Naive thymus-derived CD8-positive, alpha-beta T cell (primary cell): ENCODE measurements at places on chromosomes 4 and X.

DNA sequence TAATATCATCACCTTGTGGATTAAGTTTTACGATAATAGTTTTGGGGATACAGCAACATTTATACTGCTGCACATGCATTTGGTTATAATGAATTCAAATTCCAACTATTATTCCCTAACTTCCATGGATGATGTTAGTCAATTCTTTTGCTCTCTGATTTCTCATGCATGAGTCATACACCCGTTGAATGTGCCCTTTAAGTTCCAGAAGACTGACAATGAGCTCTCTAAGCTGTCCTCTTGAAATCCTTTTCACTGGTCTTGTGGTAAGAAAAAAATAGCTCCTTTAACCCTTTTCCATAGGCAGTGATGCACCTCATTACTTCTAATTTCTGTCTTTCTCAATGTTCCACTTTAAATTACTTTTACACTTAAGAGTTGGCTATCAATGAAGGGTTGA is 1095.2 kb upstream of the POU3F4 start:
- DNase-seq, result no peak

GRCh38 chr4:155509555-155509954 is 132.8 kb upstream of the MAP9 start:
- no peak for DNase-seq

DNA sequence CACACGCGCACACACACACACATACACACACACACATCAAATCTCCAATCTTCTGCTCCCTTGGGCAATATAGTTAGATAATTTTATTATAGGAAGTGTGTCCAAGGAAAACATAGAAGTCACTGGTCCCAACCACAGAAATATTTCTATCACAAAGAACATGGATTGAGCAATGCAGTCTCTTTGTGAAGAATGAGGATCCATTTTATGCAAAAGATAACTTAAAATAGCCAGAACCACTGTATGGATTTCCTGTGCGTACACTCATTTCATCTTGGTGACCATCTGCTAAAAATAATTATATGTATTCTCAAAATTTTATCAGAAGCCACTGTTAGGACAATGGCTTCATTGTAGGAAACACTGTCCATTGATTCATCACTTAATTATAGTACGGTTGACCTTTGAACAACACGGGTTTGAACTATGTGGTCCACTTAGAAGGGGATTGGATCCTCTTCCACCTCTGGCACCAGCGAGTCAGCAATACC is 169.6 kb upstream of the MXRA5 start:
- DNase-seq, result no peak

GRCh38 chr4:92679149-92679548 is 375.4 kb downstream of the GRID2 start:
- DNase-seq, result no peak

DNA sequence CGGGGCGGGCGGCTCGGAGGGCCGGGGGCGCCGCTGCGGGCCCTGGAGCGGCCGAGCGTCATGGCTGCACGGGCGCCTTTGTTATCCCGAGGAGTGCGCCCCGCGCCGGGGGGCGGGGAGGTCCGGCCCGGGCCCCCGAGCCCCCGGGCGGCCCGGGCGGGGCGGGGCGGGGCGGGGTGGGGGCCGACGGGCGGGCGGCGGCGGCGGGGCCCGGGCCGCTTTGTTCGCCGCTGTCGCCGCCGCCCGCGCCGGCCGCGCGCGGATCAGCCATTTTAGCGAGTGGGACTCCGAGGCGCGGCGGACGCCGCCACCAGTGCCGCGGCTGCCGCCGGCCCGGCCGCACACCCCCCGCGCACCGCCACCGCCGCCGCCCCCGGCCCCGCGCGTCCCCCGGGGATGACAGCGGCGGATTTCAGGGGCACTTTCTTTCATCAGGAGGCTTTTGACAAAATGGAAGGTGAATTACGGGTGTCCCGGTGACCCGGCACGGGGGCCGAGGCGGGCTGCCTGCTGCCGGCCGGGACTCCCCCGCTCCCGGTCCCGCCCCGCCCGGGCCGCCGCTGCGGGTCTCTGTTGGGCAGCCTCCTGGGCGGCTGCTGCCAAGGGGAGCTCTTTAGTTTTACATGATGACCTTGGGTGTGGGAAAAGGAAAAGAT is 1.2 kb downstream of the HMGB3 start:
- DNase-seq, result no peak

GRCh38 chrX:80817002-80817401 is 7.3 kb upstream of the BRWD3 start:
- no peak for DNase-seq

DNA sequence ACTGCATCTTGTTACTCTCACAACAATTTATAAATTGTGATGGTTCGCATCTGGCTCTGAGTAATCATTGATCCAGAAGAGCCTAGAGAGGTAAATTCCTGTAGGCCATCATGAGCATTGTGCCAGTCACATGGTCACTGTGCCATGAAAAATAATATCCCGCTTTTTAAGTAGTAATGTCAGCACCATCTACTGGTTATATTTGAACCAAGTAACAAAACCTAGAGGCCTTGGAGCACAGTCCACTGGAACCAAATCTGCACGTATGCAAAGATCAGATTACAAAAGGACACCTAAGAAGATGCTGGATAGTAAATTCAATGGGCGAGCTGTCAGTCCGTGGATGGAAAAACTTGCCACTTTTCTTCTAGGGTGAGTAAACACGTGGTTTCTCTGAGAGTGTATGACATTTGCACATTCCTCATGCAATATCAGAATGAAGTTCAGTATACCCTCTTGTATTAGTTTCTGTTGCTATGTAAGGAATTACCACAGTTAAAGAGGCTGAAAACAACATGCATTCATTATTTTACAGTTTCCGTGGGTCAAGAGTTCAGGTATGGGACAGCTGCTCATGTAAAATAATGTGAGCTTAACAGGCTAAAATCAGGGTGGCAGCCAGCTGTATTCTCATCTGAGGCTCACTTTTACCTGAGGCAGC is 26.8 kb downstream of the FAM114A1 start:
- DNase-seq, result no peak

DNA sequence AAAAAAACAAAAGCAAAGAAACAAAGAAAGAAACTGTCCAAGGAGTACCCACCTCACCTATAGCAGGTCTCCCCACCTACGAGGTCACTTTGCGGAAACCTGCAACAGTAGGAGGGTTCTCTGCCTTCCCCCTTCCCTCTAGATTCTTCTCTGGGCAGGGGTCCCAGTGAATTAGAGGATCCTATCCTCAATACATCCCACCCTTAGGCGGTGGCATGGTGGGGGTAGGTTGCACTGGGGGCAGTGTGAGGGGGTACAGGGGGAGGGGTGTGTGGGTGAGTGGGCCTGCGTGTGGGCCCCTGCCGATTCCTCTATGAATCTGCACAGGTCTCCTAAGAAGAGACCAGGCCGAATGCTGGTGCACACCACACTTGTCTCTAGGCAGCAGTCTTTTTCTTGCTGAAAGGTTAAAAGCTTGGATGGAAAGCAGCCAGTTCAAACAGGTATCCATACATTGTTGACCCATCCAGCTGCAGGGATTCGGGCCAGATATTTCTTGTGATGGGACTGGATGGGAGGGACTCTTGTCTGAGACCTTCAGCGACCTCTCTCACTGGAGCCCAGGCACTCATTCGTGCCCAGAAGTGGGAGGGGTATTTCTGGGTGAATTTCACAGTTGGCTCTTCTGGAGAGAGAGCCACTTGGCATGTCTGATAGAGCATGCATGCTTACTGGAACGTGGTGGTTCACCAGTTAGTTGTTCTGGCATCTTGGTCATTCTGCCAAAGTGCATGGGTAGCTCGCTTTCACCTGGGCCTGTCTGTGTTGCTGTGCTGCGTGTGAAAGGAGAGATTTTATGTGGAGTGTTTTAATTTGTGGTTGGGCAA is 65.6 kb downstream of the NBDY start:
- no peak for DNase-seq

- DNase-seq, result peak; percentile 53
These were observed 4.3 kb downstream of the PNCK start for GRCh38 chrX:153669174-153669890.

DNA sequence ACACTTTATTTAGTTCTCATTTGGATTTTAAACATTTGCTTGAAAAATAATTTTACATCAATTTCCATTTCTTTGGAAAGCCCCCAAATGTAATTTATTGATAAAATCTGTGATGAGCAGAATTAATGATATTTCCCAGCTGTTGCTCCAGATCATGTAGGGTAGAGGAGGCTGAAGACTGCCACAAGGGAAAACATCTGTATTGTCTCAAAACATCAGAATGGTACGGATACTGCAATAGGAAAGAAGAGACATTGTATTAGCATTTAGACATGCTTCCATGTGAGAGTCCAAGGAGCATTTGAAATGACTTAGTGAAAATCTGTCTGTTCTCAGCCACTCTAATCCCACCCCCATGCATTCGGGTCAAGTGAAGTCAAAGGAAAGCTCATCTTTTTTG is 14.4 kb downstream of the ADH1A start:
- DNase-seq, result no peak

DNA sequence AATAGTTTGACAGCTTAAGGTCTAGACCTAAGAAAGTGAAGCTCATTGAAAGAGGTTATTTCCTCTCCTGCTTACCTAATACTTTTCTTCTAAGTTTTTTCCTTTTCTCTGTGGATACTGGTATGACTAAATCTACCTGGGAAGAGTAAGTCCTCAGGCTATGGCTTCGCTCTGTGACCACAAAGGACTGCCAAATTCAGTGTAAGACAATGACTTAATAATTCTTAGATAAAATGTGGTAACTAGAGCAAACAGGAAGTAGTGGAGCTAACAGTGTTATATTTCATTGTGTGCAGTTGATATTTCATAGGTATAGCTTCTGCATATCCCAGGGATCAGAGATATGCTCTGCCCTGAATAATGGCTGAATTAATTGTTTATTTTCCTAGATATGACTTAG is 418.9 kb downstream of the CCSER1 start:
- no peak for DNase-seq

DNA sequence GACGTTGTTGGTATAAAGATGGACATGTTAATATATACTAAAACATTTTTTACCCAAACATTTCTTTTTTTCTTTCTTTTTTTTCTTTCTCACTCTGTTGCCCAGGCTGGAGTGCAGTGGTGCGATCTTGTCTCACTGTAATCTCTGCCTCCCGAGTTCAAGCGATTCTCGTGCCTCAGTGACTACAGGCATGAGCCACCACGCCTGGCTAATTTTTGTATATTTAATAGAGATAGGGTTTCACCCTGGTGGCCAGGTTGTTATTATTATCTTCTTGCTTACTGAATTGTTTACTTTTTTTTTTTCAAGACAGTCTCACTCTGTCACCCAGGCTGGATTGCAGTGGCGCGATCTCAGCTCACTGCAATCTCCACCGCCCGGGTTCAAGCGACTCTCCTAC is 68.8 kb downstream of the HOPX start:
- no peak for DNase-seq

DNA sequence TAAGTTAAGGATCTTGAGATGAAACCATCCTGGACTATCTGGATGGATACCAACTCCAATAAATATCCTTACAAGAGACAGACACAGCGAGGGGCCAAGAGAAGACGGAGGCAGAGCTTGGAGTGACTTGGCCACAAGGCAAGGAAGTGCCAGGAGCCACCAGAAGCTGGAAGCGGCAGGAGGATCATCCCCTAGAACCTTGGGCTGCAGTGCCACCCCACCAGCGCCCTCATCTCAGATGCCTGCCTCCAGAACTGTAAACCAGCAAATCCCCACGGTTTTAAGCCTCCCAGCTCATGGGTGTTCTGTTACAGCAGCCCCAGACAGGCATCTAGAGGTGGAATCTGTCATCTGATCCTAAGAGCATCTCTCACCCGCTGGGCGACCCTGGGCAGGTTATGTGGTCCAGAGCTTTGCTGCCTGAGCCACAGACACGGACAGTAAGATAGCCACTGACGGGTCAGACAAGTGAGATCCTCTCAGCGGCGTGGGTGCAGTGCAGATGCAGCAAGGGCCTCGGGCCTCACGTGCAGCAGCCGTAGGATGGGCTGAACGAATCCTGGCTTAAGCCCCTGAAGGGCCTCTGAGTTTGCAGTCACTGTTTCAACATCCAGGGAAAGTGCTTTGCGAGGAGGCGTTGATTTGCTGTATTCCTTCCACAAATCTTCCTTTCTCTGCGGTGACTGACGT is 25.1 kb upstream of the MXD4 start:
- DNase-seq, result no peak

- no peak for DNase-seq
These were observed 22.2 kb downstream of the MAML3 start for GRCh38 chr4:140131675-140132229.

DNA sequence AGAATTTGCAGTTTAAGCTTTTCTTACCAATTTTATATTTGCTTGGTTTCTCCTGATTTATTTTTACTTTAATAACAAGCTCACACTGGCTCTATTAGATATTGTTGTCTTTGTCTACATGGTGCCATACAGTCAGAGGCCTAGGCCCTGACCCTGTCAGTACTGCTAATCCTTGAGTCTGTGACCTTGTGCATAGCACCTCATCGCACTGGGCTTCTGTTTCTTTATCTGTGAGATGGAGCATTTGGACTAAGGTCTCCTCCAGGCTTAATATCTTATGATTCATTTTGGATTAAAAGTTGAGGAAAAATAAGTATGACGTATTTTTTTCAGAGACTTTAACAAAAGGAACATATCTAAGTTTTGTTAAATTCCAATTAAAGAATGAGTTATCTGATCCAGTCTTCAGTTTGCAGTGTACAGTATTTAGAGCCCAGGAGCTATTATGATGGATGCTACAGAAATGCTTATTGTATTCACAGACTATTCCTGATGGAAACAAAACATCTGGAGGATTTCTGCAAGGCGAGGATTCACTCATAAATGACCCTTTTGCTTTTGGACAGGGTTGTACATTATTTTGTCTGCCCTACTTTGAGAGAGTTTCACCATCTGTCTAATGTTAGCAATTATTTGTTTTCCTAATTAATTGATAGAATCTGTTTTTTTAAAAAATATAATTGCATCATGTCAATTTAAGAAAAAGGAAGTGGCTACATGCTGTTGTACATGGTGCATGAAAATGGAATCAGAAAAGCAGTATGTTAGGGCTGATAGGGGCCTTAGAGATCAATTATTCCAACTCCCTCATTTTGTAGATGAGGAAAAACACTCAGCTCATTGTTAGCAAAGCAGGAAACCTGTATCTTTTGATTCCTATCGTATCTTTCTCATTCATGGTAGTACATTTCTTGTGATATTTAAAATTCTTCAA is 203.6 kb downstream of the BANK1 start:
- no peak for DNase-seq

GRCh38 chr4:48779095-48779997 is 733 bp downstream of the FRYL start:
- DNase-seq, result peak; percentile 66

DNA sequence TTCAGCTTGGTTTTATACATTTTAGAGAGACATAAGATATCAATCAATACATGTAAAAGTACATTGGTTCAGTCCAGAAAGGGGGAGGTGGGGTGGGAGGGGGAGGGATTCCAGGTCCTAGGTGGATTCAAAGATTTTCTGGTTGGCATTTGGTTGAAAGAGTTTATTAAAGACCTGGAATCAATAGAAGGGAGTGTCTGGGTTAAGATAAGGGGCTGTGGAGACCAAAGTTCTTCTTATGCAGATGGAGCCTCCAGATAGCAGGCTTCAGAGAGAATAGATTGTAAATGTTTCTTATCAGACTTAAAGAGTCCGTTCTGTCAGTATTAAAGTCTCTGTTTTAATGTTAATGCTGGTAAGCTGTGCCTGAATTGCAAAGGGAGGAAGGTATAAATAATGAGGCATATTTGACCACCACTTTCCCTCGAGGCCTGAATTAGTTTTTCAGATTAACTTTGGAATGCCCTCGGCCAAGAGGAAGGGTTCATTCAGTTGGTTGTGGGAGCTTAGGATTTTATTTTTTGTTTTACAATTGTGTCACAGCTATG is 169.9 kb downstream of the AASDH start:
- no peak for DNase-seq

GRCh38 chrX:17736856-17737709 is at the start of gene SCML1:
TSS of gene SCML1 (plus strand) at chrX:17737493. CDS start at chrX:17744187, 6,694 bp downstream.
- peak; percentile 97 for DNase-seq

- no peak for DNase-seq
These were observed 30.1 kb upstream of the RBMX start for GRCh38 chrX:136910565-136911035.
